ENCODE measurements at places on chromosomes 4 and X.
A peak's percentile ranks its signal among the peaks of the same experiment; 100 is the strongest.

DNA sequence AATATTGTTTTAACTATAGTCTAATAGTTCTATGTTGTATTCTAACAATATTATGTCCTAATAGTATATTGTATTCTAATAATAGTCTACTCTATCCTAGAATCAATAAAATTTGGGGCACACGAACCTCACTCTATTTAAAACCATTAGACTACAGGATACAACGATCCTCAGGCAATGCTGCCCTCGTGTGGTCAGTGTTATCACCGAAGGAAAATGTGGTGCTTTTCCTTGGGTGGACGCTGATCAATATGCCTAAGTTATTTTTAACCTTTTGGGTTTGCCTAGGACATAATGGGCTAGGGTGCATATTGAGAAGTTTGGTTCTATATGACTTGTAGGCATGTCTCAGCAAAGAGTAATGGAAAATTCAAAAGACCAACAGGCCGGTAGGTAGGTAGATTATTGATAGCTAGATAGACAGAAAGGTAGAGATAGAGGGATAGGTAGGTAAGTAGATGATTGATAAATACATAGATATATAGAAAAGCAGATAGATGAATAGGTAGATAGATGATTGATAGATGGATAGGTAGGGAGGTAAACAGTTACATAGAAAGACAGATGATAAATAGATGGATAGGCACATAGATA is 75.1 kb downstream of the PRKX start:
- DNase-seq, result peak; percentile 64

DNA sequence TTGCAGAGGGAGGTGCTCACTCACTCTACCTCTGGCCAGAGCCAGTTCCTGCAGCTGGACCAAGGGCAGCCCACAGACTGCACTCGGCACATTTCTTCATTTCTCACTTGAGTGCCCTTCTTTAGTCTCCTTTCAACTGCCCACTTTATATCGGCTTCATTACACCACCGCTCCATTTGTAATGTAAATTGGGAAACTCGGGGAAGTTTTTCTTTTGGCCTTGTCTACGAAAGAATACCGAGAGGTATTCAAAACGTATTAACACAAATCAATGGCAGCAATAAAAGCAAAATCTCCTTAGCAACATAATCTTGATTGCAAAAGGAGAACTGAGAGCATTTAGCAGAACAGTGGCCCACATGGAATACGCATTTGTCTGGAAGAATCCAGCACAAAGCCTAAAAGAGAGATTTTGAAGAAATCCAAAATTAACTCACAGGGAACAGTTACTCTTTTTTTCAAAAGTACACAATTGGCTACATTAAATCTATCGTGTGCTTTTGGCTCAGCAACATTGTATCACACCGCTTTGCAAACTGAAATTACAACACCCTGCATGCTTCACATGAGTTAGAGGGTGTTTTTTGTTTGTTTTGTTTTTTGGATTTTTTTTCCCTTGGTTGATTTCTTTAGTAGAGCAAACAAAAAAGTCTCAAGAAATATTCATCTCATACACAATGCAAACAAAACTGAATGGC is 62.6 kb downstream of the CHIC2 start:
- no peak for DNase-seq

DNA sequence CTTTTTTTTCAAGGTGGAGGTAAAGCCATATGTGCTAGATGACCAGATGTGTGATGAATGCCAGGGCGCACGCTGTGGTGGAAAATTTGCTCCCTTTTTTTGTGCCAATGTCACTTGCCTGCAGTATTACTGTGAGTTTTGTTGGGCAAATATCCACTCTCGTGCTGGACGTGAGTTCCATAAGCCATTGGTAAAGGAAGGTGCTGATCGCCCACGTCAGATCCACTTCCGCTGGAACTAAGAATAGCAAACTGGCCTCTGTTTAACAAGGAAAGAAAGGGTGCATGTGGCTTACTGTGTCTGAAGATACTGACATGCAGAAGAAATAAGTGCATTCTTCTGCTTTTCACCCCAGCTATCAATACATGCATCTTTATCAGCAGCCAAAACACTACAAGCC is 63.9 kb downstream of the CPEB2 start:
- DNase-seq, result no peak

DNA sequence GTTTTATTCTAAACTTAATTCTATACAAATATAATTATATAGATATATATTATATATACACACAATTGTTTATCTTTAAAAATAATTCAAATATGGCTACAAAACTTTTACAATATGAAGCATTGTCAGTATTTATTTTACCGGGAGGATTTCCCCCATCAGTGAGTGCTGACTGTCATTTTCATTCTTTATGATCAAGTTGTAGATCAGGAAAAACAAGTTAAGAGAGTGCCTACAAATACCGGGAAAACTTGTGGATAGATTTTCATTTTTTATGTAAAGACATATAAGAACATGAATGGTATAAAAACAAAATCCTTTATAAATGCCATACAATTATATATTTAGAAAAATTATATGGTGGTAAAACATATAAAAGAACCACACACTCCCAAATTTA is 37.8 kb downstream of the CLCN3 start:
- DNase-seq, result no peak

- DNase-seq, result no peak
Observed at GRCh38 chrX:115535844-115536243, 25.1 kb upstream of the PLS3 start.

Data from trophoblast cell (in vitro differentiated cells and primary cell).